Lower leg skin (tissue), 4 donors: ENCODE measurements at places on chromosomes 7 and 10.

DNA sequence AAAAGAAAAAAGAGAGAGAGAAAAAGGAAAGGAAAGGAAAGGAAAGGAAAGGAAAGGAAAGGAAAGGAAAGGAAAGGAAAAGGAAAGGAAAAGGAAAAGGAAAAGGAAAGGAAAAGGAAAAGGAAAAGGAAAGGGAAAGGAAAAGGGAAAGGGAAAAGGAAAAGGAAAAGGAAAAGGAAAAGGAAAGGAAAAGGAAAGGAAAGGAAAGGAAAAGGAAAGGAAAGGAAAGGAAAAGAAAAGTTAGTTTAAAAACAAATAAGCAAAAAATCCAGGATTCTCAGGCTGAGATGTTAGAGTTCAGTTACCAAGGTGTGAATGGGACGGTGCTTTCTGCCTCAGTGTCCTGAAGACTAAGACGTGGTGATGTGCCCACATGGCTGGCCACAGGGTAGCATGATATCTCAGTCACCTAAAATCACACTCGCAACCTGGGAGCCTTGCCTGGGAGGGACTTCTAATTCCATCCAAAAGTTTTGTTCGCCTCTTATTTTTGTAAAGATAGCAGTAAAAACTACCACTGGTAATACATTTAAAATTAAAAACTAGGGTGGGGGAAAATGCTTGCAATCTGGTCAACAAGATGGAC, 70.1 kb downstream of the JAZF1 start:
- no peak for DNase-seq

DNA sequence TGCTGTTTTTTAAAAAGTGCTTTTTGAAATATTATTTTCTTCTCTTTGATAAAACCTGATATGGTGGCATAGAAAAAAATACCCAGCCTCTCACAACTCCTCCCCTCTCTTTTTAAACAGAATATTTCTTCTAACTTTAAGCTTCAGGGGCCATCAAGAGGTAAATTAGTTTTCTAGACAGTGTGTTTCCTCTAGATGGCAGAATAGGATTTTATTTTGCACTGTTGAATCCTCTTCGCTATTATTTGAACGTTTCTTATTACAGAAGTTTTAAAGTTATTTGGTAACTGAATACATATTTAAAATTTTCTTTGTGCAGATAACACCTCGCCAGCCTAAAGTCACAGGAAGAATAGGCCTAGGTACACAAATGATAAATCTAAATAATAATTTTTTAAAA, 30.3 kb downstream of the ARL5B start:
- no peak for DNase-seq

DNA sequence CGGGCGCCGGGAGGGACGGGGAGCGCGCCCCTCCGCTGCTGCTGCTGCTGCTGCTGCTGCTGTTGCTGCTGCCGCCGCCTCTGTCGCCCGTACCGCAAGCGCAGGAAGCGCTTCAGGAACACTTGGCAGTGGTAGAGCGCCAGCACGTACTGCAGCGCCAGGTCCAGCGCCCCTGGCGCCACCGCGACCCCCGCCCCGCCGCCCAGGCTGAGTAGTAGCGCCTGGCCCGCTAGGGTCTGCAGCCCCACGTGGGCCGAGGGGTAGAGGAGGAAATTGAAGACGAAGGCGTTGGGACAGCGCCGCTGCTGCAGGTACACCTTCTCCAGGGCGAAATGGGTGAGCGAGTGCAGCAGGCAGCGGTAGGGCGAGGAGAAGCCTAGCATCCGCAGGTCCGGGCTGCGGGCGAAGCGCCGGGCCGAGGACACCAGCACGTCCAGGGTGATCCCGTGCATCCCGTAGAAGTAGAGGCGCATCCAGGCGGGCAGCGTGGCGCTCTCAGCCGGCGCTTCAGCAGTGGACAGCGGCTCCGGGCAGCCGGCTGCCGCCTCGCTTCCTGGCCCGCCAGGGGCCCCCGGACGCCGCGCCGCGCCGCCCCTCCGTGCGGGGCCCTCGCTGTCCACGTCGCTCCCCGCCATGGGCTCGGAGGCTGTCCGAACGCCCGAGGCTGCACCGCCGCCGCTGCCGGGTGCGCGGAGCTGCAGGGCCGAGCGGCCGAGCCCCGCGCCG, at the start of gene TMEM229A:
Gene TMEM229A (minus strand): TSS at position 699 of the 726 bp plus-strand sequence. CDS start 64 bp downstream, at position 635.
- no peak for DNase-seq

- DNase-seq: no peak
Measured at GRCh38 chr7:34036051-34036920, 130.9 kb downstream of the BMPER start.
